Myocyte (in vitro differentiated cells): ENCODE measurements at places on chromosomes 1 and 21. TPM values are rescaled to one million over a fixed set of nuclear protein-coding genes. Genes with fewer than 3 reads are reported as not detected.

DNA sequence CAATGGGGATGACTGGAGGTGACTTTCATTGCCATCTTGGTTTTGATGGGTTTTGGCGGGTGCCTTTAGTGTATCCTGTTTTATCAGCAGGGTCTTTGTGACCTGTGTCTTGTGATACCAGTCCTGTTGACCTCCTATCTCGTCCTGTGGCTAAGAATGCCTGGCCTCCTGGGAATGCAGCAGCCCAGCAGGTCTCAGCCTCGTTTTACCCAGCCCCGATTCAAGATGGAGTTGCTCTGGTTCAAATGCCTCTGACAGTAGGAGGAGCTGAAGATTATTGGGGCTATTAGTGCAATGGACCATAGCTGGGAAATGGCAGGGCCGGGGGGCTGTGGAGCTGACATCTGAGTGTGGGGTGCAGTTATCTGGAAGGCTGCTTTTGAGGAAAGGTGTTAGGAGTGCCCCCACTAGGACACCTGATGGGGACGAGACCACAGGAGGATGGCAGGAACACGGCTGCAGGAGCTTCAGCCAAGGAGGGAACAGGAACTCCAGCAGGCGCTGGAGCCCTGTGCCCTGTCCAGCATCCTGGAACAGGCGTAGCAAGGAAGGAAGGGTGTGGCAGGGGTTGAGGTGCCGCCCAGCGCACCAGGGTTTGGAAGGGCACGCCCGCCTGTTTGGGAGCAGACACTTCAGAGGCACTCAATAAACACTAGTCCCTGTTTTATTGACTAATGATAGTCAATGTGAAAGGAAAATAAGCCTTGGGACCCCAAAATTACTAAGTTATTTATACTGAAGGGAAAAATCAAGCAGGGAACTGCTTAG lies 15.3 kb upstream of the AGPAT3 start:
- no peak for DNase-seq

GRCh38 chr1:221912230-221912629 lies 170.3 kb upstream of the DUSP10 start:
- no peak for DNase-seq

GRCh38 chr1:200095057-200095577 lies 67.6 kb downstream of the NR5A2 start:
- DNase-seq = no peak

The CDCA8 gene
- total RNA-seq = 0.05 and 0.26 TPM in 2 replicates

- no peak for DNase-seq
These were observed 1.1 kb downstream of the THEM4 start for GRCh38 chr1:151908228-151908691.

The PBXIP1 gene
- total RNA-seq = 535 and 641 TPM in 2 replicates

DNA sequence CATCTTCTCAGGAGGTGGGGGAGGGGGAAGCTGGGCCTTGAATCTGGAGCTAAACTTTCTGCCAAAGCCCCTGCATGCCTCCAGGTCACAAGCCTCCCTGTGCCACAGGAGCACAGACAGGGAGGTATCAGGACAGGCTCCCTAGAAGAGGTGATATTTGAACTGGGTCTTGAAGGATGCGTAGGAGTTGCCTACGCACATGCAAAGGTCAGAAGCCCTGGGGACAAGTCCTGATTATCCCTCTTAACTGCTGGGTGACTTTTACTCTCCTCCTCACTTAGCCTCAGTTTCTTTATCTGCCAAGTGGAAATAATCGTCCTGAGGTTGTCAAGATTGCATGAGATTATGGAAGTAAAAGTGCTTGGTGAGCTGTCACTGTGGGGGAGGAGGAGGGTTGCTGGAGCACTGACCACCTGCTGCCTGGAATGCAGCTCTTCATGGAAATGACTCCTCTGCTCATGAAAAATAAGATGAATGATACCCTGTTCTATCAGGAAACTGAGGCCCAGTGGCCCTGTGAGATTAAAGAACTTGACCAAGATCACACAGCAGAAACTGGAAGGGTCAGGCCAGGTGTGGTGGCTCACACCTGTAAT lies 50.6 kb upstream of the LAPTM5 start:
- DNase-seq = no peak

- no peak for DNase-seq
These were observed 282.6 kb downstream of the MRPL39 start for GRCh38 chr21:25324666-25325065.

The PALMD gene
- 106 and 140 TPM in 2 replicates for total RNA-seq

GRCh38 chr1:102315096-102315495 lies 318.4 kb upstream of the OLFM3 start:
- no peak for DNase-seq

The MEX3A gene
- total RNA-seq = 3.2 and 4.5 TPM in 2 replicates

DNA sequence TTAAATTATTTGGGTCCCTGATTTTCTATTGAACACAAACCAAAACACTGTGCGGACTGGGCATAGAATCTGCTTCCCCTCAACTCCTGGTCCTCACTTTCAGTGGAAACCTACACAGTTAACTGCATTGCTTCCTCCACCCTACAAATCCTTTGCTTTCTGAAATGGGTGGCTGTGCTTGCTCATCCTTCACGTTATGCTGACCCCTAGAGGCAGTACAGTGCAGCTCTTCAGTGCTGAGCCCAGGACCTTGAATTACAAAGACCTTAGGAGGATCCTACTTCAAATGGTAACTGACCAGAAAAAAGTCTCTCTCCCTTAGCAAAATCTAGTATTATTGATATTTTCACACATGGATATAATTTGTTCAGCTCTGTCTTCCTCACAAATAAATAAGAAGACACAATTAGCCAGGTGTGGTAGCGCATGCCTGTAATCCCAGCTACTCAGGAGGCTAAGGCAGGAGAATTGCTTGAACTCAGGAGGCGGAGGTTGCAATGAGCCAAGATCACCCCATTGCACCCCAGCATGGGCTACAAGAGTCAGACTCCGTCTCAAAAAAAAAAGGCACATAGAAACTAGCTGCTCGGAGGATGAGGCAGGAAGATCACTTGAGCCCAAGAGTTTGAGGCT lies 63.4 kb upstream of the L1TD1 start:
- DNase-seq = peak; percentile 72

The FCAMR gene
- total RNA-seq = not detected in 2 replicates

The SLC30A1 gene
- 16.3 and 20.4 TPM in 2 replicates for total RNA-seq

The PBX1 gene
- 4.6 and 7.0 TPM in 2 replicates for total RNA-seq

GRCh38 chr1:89907727-89908212 lies 86.9 kb downstream of the LRRC8D start:
- DNase-seq = peak; percentile 47

GRCh38 chr1:59046730-59047157 lies 250.2 kb upstream of the FGGY start:
- no peak for DNase-seq

The TFAP2E gene
- 0.31 TPM in 1 of 2 replicates, not detected in the other for total RNA-seq

DNA sequence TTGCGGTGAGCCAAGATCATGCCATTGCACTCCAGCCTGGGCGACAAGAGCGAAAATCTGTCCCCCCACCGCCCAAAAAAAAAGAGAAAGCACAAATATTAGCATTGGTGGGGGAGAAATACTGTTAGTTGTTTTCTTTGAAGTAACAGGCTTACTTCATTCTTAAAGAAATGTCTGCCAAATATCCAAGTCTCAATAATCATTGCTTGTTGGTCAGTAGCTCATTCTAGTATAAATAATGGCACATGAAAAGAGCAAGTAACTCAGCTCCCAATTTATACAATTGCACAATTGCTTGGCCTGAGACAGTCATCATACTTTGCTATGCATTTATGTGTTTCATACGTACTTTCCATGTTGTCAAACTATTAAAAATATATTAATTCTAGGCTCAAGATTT lies 499.2 kb upstream of the PLXNA2 start:
- DNase-seq = no peak

GRCh38 chr1:20601129-20601825 lies 12.4 kb downstream of the CDA start:
- DNase-seq = no peak

DNA sequence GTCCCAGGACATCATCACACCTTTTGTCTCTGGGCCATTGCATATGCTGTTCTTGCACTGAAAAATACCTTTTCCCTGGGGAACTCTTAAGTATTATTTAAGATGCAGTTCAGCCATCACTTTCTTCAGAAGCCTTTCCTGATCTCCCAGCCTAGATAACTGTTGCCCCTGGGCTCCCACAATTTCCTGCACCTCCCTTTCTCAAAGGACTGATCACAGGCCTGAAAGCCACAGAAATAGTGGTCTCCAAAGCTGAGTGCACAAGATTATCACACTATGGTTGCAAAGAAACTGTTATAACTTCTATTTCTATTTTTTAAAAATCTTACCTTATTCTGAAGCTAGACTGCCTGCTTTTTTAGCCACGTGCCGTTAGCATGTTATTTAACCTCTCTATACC lies 2.8 kb upstream of the ZSCAN20 start:
- DNase-seq = no peak

- no peak for DNase-seq
These were observed 34.0 kb upstream of the NHLH2 start for GRCh38 chr1:115874904-115875303.

GRCh38 chr21:31133243-31133830 lies 95.1 kb upstream of the KRTAP19-8 start:
- DNase-seq = peak; percentile 21

DNA sequence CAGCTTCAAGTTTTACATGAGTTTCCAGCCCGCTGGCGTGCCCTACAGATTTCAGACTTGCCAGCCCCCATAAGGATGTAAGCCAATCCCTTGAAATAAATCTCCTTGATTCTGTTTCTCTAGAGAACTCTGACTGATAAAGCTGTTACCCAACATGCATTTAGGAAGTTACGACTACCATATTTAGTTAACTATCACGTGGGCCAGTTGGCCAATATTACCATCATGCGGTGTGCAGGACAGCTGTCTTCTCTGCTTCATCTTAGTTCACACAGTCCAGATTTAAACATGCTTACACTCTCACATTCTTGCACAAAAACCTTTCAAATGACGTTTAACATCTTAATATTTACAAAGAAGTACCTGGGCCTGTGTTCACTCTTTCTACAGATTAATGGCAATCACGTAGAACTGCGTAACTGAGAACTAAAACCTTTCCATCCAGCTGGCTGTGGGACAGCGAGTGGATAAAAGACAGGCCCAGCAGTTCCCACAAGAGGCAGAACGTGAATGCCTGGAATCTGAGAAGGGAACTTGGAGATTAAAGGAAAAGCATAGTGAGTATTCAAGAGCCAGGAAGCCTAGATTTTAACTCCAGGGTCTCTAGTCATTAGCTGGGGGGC lies 20.8 kb downstream of the FAM177B start:
- peak; percentile 37 for DNase-seq

DNA sequence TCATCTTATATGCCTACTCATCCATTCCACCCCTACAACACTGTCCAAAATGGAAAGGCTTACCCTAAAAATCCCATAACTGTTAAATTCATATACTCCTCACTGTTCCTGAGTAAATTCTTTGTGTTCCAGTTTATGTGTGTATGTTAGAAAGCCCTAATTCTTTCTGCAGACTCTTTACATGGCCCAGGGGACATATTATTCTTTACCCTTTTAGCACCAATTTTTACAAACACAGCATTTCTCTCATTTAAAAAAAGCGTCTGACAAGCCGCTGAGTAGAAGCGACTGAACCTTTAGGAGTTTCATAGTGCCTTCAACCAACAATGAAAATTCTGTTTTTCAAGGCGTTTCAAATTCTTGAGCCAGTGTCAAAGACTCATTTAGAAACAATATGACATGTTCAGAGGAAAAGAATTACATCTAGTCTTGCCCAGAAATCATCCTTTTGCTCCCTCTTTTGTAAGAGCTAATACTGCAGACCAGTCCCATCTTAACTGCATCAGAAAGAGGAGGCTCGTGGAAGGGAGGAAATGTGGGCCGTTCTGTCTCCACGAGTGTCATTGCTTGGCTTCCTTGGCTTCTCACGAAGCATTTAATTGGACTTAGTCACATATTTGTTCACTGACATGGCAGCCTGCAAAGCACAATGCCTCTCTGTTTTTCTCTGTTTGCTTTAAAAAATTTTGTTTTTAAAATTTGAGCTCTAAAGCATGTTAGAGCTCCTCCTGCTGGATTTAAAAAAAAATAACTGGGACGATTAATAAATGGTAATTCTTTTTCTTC lies 21.3 kb upstream of the C1orf105 start:
- DNase-seq = peak; percentile 87

The PLEKHN1 gene
- 0.24 TPM in 1 of 2 replicates, not detected in the other for total RNA-seq

The SPATA1 gene
- total RNA-seq = 0.19 and 5.9 TPM in 2 replicates

DNA sequence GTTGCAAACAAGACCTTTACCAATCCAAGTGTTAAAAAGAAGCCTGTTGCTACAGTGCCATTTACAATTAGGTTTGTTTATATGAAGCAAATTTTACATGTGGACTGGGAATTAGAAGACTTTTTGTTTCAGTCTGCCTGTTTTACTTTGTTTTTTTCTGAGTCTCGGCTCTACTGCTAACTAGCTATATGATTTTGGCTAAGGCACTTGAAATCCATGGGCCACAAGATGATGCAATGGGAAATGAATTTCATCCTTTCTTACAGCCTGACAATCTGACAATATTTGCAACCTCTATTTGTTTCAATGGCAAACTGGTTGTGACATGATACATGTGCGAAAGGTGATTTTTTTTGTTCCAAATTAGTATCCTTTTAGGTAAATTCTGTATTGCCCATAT lies 3.7 kb upstream of the PEX11B start:
- DNase-seq = no peak

- peak; percentile 91 for DNase-seq
These were observed 97.2 kb upstream of the ARTN start for GRCh38 chr1:43836267-43836951.

- no peak for DNase-seq
These were observed 18.6 kb downstream of the RO60 start for GRCh38 chr1:193077991-193078390.

DNA sequence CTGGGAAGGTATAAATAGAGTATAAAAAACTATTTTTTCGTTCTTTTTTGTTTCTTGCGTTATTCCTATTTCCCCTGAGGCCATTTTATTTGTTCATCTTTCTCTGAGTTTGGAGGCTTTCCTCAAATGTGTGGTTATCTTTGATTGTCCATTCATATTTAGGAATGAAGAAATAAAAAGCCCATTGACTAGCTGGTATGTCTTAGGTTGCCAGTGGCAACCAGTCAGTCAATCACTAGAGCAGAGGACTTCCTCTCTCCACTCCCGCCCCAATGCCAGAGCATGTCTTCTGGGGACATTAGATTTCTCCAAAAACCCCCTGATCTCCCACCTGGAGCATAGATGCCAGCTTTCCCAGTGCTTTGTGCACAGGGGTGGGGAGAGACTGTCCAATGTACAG lies 20.7 kb upstream of the FOXE3 start:
- no peak for DNase-seq

The NR1I3 gene
- not detected in 2 replicates for total RNA-seq

GRCh38 chr1:221162939-221163338 lies 283.7 kb downstream of the HLX start:
- DNase-seq = no peak

DNA sequence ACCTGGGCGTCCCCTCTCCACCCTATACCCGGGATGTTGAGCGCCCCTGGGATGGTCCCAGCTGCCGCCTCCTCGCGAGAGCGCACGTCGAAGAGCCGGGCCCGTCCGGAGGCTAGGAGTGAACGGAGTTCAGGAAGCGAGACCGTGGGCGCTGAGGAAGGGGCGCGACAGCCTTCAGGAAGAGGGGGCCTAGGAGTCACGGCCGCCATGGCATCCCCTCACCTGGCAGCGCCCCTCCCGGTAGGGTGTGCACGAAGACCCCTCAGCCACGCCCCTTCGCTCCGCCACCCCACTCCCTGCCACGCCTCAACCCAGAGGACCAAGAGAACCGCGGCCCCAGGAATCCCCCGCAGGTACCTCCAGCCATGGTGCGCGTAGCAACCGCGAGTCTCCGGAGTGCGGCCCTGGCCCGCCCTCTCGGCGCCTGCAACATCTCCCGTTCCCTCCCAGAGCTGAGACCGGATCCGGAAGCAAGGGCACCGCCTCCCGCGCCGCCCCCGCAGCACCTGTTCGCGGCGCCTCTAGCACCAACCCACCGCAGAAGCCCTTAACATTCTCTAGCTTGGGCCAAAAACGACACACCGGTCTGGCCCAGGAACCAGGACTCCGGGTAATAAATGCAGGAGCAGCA lies at the start of gene TSTD1:
Gene TSTD1, minus strand, starts transcription at position 442 of the 631 bp plus-strand sequence. Its CDS starts 75 bp downstream, at position 367.
- peak; percentile 79 for DNase-seq
